Mesendoderm (in vitro differentiated cells): ENCODE measurements at places on chromosomes 5 and 9.
A peak's percentile ranks its signal among the peaks of the same experiment; 100 is the strongest.

DNA sequence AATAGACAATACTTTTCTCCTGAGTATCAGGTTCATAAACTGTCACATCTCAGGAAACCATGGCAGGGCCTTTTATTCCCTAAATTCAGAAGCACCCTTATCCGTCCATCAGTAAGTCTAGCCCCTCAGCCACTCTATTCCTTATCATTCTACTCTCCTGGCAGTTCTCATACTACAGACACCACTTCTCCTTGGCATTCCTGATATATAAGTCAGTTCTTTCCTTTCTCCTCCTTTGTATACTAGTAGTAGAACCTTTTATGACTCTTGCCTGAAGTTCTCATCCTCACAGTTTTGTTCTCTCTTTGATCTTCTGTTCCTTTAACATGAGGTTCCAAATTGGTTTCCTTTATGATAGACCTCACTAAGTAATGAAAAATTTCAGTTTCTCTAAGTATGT lies 29.3 kb downstream of the GRAMD2B start:
- no peak for DNase-seq

DNA sequence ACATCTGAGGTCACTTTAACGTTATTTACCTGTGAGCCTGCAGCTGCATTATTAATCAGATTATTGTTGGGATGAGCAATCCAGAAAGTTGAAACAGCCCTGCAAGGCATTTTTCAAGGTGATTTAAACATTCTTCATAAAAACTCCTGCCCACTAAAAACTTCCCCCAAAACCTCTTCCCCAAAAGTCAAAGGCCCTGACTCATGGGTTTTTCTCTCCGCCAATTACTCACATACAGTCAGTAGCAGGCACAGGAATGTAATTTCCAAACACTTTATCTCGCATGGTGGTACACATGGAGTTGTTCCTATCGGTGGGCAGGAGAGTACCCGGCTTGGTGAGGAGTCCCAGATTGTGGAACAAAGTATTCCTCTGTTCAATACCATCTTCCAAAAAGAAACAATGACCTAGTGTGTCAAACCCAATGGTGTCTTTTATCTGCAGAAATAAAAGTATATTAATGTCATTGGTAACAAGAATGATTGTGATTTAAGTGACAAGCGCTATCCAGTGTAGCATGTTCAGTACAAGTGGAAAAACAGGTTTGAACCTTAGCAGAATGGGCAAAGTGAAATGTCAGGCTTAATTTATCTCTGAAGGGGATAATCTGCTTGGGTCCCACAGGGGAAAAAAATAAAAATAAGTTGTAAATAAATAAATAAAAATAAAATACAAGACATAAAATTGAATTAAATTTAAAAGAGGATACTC lies 38.3 kb downstream of the CEMIP2 start:
- no peak for DNase-seq

GRCh38 chr5:10059556-10059955 lies 190.1 kb downstream of the ATPSCKMT start:
- no peak for DNase-seq

GRCh38 chr5:92678640-92679039 lies 902.4 kb downstream of the NR2F1-AS1 start:
- DNase-seq = peak; percentile 14

DNA sequence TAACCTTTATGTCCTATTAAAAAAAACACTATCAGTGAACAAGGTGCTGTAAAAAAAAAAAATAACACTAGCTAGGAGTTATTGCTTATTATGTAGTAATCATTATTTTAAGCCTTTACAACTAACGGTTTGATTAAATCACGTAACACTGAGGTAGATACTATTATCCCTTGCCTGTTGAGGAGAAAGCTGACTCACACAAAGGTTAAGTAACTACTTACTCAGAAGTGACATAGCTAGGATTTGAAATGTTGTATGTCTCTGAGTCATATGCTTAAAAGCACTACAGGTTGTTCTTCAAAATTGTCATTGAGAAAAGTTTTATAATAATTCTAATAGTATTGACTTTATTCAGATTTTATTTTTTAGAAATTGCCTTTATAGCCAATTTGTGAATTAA lies 8.8 kb downstream of the TENT2 start:
- DNase-seq = no peak

DNA sequence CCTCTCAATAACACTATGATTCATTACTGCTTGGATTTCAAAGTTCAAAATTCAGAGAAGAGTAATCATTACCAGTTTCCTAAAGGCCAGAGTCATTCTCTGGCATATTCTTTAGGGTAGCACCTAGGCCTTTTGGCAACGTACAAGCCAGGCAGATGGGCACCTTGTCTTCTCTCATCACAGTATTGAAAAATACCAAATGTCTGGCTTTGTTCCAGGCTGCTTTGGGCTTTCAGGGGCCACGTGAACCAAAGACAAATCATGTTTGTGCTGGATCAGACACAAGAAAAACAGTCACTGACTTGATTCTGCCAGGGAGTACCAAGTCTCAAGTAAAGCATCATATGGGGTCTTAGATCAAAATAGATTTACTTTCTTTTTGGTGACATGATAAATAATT lies 15.5 kb downstream of the MEGF9 start:
- no peak for DNase-seq

DNA sequence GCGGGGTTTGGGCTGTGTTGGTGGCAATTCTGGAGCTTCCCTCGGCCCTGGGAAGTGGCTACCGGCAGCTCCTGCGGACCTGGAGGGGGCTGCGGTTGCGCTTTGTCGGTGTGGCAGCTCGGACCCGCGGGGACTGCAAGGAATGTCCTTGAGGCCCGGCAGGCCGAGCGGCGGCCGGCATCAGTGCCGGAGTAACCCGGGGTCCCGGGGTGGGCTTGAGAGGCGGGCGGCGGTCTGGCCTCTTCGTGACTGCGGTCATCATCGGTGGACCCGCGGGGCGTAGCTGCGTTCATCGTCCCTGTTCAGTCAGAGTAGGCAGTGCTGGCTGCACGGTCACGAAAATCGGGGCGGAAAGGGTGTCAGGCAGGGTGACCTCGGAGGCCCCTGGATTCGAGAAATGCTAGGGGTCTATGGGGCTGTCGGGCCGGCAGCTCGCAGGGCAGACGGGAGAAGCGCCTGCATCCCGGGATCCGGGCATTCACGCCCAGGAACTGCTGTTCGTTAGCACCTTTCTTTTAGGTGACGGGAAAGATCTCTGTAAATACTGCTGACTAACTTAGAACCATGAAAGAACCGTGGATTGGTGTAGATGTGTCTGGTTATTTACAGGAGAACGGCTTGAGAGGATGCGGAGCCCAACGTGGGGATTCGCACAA lies 474 bp downstream of the HMGCR start:
- peak; percentile 29 for DNase-seq

DNA sequence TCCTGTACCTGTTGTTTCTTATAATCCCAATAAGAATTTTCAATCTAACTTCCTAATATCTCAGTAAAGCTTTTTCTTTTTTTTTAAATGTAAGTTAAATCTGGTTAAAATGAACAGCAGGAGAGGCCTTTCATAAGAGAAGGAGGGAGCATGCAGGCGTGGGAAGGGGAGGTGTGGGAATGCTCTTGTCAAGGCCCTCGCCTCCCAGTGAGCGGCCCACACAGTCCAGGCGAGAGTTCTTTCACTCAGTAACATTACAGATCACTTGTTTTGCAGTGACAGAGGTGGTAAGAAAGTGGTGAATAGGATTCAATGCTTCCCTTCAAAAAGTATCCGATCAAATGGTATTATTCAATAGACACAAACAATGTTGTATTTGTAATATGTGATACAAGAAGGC lies 125.0 kb downstream of the EPB41L4A start:
- no peak for DNase-seq

DNA sequence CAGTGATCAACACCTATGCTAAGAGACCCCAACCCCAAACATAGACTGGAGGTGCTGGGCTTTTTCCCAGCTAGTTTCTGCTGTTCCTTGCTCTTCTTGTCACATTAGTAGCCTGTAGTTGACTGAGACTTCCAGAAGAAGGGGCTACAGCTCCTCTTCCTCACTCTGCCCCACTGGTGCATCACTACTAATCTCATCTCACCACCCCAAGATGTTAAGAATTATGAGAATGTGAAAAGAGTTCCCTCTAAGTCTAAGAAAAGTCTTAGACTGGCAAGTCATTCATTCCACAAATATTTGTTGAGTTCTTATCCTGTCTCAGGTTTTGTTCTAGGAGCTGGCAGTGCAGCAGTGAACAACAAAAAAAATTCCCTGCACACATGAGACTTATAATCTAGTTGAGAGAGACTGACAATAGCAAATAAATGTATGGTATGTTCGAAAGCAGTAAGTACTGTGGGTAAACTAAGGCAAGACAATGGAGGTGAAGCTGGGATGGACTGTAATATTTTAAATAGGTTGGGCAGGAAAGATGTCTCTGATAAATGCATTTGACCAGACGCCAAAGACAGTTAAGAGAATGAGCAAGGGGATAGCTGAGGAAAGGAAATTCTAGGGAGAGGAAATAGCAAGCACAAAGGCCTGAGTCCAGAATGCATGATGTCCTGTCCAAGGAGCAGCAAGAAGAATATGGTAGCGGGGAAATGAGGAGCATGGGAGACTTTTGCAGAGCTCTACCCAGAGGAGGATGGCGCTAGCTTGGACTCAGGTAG lies 92.3 kb downstream of the PTCD2 start:
- DNase-seq = no peak

DNA sequence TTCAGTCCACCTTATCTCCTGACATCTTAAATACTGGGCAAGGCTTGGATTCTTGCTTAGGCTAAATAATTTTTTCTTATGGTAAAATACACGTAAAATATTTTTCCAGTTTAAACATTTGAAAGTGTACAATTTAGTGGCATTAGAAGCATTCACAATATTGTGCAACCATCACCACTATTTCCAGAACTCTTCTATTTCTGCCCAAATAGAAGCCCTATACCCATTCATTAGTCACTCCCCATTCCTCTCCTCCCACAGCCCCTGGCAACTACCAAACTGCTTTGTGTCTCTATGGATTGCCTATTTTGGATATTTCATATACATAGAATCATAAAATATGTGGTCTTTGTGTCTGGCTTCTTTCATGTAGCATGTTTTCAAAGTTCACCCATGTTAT lies 57.6 kb downstream of the IL31RA start:
- no peak for DNase-seq

DNA sequence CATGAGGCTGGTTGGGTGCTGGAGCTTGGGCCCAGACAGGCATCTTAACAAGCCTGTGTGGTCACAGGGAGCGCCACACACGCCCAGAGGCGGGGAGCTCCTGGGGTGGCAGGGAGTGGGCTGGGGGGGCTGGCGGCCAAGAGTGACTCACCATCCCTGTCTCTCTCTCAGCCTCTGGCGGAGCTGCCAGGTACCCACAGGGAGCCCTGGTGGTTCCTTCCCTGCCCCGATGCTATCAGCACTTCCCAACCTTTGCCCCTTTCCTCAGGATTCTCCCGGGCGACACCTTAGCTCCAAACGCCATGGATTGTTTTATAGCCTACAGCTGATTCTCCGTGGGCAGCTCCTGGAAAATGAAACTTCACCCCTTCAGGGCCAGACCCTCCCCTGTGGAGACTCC lies 5.5 kb downstream of the SLC9A3 start:
- no peak for DNase-seq

DNA sequence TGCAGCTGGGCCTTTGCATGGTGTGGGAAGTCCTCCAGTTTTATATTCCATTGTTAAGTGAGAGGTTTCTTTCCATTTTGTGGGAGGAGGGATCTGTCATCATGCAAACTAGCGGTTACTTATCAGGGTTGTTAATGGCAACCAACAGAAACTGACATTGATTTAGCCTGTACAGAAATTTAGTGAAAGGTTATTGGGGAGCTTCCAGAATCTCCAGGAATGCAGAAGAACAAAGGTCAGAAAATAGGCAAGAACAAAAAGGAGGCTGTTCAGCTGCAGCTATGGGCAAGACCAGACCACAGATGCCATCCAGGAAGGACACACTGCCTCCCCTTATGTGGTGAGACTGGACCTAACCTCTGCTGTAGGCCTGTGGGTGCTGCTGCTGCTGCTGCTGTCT lies 395.8 kb downstream of the KDM4C start:
- no peak for DNase-seq

DNA sequence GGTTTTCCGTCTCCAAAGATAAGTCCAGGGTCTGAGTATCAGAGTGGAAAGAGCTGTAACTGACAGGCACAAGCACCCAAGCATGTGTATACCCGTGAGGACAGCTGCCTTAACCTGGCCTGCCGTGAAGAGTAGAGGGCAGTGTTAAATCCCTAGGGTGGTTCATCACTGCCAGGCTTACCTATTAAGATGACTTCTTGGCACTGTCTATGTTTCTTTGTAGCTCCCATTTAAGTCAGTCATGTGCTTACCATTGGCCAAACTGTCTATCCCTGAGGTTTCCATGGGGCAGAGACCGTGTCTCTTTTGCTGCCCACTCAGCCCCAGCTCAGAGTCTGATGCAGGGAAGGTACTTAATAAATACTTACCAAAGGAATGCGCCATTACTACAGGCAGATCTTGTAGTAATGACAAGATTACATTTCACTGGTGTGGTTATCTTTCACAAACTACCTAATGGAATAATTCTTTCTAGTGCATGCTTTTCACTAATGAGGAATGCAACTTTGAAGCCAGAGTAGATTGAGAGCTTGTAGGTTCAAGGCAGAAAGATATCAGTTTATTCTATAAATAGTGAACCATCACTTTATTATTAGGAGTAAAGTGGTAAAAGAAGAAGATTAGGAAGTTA lies 64.2 kb downstream of the SNX24 start:
- DNase-seq = no peak

DNA sequence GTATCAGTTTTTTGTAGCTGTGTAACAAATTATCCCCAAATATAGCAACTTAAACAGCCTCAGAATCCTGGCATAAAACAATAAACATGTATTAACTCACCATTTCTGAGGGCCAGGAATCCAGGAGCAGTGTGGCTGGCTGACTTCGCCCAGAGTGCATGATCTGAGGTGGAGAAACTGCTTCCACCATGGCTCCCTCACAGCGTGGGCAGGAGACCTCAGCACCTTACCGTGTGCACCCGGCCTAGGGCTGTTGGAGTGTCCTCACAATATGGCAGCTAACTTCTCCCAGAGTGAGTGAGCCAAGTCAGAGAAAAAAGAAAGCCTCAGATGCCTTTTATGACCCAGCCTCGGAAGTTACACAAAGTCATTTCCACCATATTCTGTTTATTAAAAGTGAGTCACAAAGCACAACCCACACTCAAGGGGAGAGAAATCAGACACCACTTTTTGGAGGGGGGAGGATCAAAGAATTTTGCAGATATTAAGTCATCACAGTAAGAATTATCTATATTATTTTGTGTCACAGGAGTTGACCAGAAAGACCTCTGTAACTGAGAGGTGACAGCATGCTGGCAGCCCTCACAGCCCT lies 59.6 kb downstream of the TSTD2 start:
- DNase-seq = no peak

DNA sequence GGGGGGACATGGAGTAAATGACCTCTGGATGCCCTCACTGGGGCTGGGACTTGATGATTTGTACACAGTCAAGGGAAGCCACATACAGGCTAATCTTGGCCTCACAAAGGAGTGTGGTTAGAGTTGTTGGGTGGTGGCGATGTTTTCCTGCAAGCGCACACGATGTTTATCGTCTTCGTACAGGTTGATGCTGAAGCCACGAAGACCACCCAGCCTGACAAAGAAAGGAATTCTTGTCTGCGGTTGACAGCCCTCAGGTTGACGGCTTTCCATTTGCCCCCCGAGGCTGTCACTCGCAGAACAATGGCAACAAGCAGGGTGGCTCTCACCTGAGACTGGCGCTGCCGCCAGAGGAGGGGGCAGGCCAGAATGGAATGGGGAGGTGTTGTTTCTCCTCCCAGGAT lies 14.1 kb upstream of the XPA start:
- DNase-seq = peak; percentile 83
